CD4-positive, alpha-beta T cell (primary cell): ENCODE measurements at places on chromosomes 16 and 17.

- no peak for DNase-seq
Measured at GRCh38 chr17:51672065-51672464, 411.7 kb downstream of the UTP18 start.

- no peak for DNase-seq
Measured at GRCh38 chr17:47701608-47702007, 7.6 kb downstream of the TBKBP1 start.

GRCh38 chr17:78952706-78953105 lies 27.0 kb downstream of the LGALS3BP start:
- DNase-seq = no peak

DNA sequence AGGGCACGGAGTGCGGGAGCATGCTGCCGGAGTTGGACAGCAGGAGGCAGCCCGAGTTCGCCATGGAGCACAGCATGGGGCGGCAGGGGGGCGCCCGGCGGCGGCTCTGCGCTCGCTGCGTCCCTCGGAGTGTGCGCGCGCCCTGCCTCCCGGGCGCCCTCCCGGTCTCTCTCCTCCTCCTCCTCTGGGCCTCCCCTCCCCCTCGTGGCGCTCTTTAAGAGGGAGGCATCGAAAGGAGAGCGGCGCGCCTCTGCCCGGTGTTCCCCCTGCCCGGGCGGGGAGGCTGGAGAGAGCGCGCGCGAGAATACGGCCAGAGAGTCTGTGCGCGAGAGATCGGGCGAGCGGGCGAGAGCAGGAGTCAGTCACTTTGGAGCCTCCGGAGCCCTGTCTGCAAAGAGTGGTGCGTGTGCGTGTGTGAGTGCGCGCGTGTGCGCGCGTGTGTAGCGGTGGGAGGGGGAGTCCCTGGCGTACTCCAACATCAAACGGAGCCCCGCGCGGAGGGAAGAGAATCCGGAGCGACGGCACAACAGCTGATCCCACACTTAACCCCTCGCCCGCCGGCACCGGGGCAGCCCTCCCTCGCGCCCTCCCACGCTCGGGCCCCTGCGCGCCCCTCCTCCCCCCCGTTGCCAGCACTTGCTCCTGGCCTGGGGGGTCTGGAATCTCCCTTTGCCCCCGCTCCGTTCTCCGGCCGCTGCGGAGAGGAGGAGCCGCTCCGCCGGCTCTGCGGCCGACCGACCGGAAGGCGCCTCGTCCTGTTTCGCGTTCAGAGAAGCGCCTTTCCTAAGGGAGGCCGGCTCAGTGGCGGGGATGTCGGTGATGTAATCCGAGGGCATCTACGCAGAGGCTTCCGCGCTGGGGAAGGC lies 108.9 kb downstream of the ENGASE start:
- no peak for DNase-seq

DNA sequence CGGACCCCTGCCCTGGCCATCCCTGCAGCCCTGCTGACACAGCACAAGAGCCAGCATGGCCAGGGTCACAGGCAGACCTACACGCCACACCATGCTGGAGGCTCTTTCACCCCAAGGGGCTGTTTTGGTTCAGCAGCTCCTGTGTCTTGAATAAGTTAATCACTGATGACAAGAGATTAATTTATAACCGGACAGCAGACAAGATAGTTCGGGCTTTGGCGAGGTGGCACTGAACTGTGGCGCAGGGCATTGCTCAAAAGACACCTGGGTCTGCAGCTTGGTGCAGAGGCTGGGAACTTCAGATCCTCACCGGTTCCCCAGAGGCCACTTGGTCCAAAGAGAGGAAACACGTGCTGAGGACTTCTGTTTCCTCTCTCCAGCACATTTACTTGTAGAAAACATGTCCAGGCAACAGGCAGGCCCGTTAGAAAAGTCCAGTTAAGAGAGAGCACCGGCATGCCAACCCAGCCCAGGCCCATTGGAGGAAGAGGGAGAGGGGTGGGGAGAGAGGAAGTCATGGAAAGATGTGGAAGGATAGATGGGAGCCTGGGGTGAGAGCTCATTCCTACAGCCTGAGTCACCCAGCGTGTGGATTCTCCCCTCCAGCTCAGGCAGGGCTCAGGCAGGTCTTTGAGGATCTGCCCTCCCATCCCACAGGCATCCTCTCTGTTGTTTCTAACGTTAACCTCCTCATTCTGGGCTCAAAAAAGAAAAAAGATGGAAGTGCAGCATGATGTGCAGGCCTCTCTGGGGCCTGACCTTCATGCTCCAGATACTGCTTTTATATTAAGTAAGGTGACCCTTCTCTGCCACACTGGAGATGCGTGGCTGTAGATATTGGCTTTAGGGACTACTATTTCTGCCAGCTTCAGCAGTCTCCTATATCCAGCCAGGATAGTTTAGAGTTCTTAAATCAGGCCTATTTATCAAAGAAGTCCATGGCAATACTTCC lies 80.0 kb upstream of the HNF1B start:
- DNase-seq = no peak

- DNase-seq = peak; percentile 64
Measured at GRCh38 chr17:4980644-4981216, 6.7 kb downstream of the CAMTA2 start.

DNA sequence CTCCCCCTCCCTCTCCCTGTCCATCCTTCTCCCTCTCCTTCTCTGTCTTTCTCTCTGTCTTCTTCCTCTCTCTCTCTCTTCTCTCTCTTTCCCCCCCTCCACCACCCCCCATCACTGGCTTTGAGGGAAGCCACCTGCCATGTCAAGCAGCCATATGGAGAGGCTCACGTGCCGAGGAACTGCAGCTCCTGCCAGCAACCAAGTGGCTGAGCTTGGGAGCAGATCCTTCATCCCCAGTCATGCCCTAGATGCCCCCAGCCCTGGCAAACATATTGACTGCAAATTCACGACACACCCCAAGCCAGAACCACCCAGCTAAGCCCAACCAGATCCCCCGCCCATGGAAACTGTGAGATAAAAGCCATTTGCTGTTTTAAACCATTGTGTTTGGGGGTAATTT lies 40.9 kb upstream of the RBFOX3 start:
- no peak for DNase-seq

GRCh38 chr16:31080756-31081419 lies 6.7 kb downstream of the ZNF646 start:
- no peak for DNase-seq

DNA sequence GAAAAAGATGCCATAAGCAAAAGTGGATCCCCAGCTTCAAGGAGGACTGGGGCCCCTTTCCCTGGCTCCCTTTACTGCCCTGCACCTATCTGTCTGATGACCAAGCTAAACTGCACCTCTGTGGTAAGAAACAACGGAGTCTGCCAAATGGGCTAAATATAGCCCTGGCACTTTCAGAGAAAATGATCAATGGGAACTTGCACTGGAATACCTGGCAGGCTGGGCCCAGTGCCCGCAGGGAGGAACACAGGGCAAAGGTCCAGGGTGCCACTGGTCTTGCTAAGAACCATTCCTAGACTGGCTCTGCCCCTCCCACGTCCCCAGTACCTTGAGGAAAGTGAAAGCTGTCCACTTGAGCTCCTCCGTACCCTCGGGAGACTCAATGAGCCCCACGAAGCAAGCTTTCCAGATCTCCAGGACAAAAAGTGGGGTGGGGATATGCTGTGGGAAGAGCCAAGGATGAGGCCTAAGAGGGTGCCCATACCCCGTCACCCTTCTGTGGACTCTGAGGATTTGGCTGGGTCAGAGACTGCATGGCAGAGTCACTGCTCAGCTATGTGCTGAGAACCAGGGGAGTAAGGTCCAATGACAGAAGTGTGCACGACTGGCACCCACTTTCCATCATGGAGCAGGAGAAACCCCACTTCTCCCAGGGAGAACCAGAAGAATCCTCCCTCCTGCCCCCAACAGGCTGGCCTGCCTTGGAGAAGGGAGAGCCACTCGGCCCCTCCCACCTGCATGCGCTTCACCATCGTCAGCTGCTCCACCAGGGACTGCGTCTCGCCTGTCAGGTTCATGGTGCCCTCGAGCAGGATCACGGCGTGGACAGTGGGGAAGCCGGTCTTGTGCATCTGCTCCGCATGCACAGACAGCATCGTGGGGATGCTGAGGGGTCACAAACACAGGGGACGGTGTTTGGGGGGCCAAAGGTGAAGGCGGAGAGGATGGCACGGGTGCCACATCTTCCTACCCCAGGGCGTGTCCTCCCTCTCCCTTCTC lies 17.4 kb downstream of the CSF3 start:
- DNase-seq = no peak
